Posterior cingulate gyrus (tissue), 11 donors: ENCODE measurements at places on chromosomes 5 and 9.
A peak's percentile ranks its signal among the peaks of the same experiment; 100 is the strongest.

- no peak for DNase-seq
These were observed 77.4 kb downstream of the SEC61B start for GRCh38 chr9:99299211-99300102.

DNA sequence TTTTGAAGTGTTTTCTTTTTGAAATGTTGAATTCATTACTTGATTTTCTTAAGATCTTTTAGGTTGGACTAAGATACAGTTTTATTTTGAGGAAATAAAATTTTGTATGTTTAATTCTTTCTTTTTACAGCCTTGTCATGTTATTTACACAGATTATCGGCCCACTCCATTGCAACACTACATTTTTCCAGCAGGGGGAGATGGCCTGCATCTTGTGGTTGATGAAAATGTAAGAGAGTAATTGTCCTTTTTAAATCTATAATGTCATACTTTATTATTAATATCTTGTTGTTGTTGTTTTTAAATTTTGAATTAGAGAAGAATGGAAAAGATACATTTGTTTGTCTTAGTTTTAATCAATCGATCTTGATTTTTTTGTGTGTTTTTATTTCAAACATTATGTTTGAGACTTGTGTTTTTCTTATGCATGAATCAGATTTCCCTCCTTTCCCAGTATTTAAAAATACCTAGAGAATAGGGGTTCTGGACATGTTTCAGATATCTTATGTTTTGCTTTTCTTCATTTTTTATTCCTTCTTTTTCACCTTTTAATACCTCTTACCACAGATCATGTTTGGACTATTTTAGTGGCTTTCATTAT is 36.7 kb downstream of the MTREX start:
- DNase-seq: no peak

- DNase-seq: peak; percentile 70
These were observed 875 bp downstream of the TPM2 start for GRCh38 chr9:35688558-35689541.

DNA sequence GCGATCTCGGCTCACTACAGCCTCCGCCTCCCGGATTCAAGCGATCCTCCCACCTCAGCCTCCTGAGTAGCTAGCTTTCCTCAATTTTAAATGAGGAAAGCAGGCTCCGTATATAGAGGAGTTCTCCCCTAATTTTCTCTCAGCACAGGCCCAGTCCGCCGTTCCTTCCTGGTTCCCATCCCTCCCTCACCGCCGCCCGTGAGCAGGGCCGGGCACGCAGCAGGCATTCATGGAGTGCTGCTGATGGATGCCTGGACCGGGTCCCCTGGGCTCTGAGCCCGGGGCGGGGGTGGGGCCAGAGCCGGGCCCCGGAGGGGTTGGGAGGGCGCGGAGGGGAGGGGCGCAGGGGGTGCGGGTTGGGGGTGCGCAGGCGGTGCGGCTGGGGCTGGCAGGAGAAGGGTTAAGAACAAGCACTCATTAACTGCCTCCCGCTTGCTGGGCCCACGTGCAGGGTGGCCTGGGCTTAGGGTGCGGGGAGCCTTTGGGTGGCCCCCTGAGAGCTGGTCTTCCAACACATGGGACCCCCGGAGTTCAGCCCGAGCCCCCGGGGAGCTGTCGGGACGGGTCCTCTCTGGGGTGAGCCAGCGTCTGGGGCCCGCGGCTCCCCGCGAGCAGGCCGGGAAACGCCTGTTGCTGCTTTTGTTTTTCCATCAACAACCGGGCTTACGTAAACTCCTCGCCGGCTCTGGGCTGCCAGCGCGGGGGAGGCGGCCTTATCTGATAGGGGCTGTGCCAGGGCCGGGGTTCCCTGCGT is 33.7 kb downstream of the LHX2 start:
- no peak for DNase-seq

- DNase-seq: no peak
These were observed 29.5 kb downstream of the GDNF start for GRCh38 chr5:37810311-37810710.

DNA sequence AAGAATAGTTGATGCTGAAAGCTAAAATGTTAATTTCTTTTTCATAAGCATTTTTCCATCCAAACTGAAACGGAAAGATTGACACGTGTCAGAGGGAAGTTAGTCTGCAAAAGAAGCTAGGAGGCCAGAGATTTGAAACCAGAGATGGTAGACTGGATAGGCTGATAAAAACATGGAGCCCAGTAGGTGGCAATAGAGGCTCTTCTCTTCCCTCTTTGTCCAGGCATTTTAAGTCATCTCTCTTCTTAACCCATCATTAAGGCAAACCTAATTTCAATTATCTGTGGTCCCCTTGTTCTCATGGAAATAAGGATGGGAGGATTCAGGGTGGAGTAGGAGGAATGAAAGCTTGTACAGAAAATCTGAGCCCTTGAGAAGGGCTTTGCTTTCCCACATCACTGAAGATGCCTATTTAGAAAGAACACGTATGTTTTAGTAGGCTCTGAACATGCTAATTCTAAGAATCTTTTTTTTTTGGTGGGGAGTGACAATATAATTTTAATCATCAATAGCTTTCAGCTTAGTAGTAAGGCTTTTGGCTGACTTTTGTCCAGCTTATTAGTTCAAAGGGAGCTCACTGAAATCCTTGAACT is 66.6 kb downstream of the ZNF474 start:
- no peak for DNase-seq

GRCh38 chr9:130872508-130872907 is 24.1 kb downstream of the QRFP start:
- no peak for DNase-seq

GRCh38 chr9:134764473-134765269 is 115.9 kb upstream of the FCN2 start:
- no peak for DNase-seq

DNA sequence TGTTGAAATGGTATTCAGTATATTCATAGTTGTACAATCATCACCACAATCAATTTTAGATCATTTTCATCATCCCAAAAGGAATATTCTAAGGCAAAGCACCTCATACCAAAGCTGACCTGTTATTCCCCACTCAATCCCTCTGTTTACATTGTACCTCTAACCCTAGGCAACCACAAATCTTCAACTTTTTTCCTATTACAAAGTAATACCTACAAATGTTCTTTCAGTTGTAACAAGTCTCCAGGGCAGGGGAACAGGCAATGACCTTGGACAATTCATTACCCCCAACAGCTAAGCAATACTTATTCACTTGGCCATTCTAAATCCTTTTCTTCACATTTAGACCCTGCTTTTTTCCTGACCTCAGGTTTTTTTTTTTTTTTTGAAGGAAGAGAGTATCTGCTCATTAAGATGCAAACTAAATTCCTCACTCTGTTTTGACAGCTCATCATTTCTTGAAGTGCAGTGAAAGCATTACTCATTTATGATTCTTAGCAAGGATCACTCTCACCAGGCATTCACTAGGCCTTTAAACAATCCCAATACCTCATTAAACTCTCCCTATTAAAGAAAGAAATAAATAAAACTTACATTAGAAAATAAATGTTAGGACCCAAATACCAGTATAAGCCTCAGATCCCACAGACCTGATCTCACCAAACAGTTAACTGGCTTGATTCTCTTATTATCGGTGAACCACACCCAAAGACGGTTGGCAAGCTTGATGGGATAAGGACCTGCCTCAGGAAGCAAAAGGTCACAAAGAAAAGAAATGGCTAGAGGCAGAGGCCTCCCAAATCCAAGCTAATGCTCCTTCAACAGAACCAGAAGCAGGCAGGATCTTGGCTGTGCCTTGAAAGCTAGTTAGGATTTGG is 15.3 kb downstream of the MTMR12 start:
- no peak for DNase-seq

GRCh38 chr5:76468635-76469425 is 65.7 kb downstream of the IQGAP2 start:
- no peak for DNase-seq

- no peak for DNase-seq
These were observed 593.3 kb downstream of the CDK5RAP2 start for GRCh38 chr9:119986713-119987112.

DNA sequence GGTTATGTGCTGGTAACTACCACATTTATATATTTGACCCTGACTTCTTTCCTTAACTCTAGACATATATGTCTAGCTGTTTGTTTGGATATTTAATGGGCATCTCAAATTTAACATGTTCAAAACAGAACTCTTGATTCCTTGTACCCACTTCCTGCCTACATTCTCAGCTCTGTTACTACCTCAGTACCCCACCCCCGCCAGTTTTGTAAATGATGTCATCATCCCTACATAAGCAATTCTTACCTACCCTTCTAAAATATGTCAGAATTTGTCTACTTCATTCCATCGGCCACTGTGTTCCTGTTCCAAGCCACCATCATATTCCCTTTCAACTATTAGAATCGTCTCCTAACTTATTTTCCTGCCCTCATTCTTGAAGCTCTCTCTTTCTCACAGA is 4.8 kb downstream of the RAD50 start:
- no peak for DNase-seq

- DNase-seq: no peak
These were observed 25.8 kb downstream of the CAST start for GRCh38 chr5:96687812-96688453.

GRCh38 chr5:168822745-168823281 is 243.6 kb upstream of the PANK3 start:
- no peak for DNase-seq

GRCh38 chr9:128033609-128034008 is 33.5 kb downstream of the NAIF1 start:
- DNase-seq: no peak

DNA sequence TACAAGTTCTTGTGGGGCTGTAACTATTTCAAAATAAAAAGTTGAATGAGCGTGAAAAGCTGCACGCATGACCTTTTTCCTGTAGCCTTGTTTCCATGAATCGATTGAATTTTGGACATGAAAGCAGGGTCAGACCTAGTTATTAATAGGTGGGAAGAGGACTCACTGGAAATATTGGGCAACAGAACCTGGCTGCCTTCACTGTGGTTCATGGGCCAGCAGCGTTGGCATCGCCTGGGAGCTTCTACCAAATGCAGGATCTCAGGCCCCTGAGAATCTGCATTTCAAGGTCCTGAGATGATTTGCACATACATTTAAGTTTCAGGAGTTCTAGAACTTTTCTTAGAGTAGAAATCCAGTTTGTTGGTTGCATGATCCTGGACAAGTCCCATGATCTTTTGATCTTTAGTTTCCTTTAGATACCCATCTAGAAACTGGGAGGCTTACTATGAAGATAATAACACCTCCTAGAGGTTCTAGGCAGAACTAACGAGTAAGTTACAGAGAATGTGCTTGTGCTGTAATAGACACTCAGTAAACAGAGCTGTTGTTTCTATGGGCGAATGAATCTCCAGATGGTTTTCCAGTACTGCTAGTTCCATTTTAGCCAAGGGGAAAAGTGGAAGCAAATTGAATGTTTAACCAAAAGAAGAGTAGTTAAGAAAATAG is 12.4 kb downstream of the ANKRD33B start:
- no peak for DNase-seq

DNA sequence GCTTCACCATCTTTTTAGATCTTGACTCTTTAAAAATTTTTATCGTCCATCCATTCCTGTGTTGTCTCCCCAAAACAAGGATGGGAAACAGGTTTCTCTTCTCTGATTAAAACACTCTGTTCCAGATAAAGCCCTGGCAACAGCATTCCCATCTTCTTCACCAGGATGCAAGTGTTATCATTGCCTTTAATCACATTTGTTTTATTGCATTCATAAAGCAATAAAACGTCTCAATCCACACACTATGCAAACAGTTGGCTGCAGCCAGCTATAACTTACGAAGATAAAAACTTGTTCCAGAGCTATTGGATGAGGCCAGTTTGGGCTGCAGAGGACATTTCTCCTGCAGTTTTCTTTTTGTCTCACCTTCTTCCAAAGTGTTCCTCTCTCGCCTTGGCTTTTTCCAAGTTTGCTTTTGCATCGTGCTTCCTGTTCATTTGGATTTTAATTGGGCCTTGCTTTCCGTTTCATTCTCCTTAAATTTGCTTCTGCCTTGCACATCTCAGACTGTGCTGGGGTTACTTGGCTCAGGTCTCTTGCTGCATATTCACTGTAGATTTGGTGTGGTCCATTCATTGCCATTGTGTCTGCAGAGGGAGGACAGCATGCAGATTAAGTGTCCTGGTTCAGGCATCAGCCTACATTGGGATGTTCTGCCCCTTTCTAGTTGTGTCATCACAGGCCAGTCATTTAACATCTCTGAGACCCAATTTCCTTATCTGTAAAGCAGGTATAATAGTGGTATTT is 136.5 kb upstream of the LIFR start:
- no peak for DNase-seq

DNA sequence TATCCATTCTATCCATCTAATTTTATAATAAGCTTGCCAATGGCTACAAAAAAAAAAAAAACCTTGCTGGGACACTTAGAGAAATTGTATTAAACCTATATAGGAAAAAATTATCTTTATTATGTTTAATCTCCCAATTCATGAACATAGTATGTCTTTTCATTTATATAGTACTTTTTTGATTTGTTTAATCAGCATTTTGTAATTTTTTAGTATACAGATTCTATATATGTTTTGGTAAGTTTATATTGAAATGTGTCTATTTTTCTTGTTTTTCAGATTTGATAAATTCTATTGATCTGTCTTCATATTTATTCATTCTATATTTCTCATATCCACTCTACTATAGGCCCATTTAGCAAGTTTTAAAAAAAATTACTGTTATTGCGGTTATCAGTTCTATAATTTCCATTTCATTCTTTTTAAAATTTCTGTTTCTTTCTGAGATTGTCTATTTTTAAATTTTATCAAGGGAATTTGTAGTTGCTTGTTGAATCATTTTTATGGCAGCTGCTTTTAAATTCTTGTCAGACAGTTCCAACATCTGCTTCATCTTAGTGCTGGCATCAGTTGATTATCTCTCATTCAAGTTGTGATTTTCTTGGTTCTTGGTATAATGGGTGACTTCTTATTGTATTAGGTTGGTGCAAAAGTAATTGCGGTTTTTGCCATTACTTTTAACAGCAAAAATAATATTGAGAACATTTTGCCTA is 170.1 kb upstream of the S1PR3 start:
- no peak for DNase-seq

- DNase-seq: no peak
These were observed 51.7 kb upstream of the SLC27A6 start for GRCh38 chr5:128913551-128913950.

DNA sequence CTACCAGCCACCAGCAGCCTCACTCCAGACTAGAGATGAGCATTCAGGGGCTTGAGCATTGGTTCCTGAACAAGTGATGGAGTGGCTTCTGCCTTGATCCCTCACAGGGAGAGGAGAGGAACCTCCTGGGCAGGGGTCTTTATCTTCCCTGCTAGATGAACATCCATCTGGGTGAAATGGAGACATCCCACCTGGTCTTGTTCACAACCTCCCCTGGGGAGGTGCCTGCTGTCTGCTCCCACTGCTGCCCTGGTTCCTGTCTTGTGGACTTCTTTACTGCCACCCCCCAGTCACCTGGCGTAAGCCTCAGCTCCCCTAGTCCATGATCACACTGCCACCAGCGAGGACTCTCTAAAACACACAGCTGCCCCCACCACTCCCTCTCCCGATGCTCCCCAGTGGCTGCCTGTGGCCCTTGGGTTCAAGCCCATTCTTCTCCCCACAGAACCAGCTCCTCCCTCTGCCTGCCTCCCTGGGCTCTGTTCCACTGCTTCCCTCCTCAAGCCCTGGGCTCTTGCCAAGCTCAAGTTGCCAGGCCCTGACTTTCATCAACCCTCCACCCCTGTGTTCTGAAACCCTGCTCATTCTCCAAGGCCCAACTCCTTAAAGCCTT is 51.5 kb downstream of the COL15A1 start:
- DNase-seq: no peak
